Activated CD4-positive, alpha-beta T cell treated with anti-CD3 and anti-CD28 coated beads, Interleukin-2, amount 50 U/mL, for 4 hours (primary cell): ENCODE measurements at places on chromosomes 11 and 22.

GRCh38 chr11:14269692-14270573 is 89.0 kb downstream of the RRAS2 start:
- no peak for DNase-seq

GRCh38 chr11:62560566-62561103 is 13.1 kb downstream of the EEF1G start:
- DNase-seq = peak; percentile 87

GRCh38 chr11:11860103-11860979 is 18.6 kb downstream of the USP47 start:
- DNase-seq = no peak

DNA sequence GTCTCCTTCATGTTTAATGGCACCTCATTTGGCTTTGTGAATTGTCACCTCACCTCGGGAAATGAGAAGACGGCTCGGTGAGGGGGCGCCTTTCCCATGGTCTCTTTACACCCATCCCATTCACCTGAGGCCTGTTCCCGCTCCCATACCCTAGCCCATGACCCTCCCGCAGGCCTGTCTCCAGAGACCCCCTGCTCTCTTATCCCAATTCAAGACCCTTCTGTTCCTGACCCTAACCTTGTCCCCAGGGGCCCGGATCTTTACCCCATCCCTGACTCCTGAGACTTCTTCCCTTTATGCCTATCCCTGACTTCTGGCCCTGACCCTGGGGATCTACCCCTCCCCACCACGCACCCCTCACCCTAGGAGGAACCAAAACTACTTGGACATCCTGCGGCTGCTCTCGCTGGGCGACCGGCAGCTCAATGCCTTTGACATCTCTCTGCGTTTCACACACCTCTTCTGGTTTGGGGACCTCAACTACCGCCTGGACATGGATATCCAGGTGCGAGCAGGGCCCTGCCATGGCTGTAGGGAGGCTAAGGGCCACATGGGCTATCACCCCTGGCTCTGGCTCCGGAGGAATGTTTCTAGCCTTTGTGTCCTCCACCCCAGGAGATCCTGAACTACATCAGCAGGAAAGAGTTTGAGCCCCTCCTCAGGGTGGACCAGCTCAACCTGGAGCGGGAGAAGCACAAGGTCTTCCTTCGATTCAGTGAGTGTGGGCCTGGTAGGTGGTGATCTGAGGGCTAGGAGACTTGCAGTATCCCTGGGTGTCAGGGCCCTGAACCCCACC is 7.9 kb downstream of the INPPL1 start:
- DNase-seq = no peak

- no peak for DNase-seq
These were observed 7.9 kb upstream of the SPON1 start for GRCh38 chr11:13954591-13954990.

GRCh38 chr22:26956371-26956770 is 299.0 kb downstream of the MIAT start:
- no peak for DNase-seq

GRCh38 chr22:48161298-48161697 is 1398.8 kb downstream of the TBC1D22A start:
- DNase-seq = no peak
